NCI-H2107 (cell line): ENCODE measurements at places on chromosomes 2 and 18.

- no peak for DNase-seq
These were observed 159.6 kb downstream of the NCKAP5 start for GRCh38 chr2:133408671-133409070.

- DNase-seq, result no peak
These were observed 60.9 kb downstream of the EDAR start for GRCh38 chr2:108927936-108928659.

GRCh38 chr2:28869494-28870145, 489 bp downstream of the TRMT61B start:
- no peak for DNase-seq

DNA sequence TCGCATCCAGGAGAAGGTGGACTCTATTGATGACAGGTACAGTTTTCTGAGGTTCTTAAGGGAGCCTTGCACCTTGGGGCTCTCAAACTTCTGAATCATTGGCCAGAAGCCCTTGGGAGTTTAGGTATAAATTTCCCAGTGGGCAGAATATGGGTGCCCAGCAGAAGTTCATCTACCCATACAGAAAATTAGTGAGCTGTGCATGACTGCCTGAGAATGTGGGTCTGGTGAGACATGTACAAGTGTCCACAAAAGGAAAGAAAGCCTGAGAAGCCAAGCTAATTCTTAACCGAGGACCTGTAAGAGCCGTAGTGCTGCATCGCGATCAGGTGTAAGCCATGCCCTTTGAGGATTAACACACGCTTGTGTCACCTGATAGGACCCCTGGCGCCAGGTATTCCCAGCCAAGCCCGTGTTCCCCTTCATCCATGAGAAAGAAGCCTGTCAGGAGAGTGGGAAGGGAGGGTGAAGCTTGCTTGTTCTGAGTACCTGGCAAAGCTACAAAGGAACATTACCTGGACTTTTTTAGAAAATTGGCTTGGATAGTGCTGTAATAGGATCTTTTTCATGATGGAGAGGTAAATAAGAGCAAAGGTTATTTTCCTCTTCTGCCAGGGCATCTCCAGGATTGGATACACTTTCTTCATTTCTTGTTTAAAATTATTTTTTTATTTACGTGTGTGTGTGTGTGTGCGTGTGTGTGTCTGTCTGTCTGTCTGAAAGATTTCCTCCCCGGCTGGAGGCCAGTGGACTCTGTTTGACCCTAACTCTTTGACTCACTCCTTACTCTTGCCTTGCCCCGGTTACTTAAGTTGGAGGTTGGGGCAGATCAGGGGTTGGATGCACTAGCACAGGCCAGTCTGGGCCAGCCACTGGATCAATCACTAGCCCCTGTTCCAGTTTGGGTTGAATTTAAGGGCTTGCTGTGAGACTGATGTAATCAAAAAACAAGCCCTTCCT, 90.4 kb upstream of the EML6 start:
- no peak for DNase-seq
